Adrenal gland (tissue), 19 donors: ENCODE measurements at places on chromosomes 6 and 20. TPM values are rescaled to one million over a fixed set of nuclear protein-coding genes. Genes with fewer than 3 reads are reported as not detected.

The HTR1B gene
- not detected for total RNA-seq

The FILIP1 gene
- total RNA-seq, result 1.6 TPM

GRCh38 chr6:31042806-31043205, 32.5 kb downstream of the MUC22 start:
- DNase-seq, result peak; percentile 53

DNA sequence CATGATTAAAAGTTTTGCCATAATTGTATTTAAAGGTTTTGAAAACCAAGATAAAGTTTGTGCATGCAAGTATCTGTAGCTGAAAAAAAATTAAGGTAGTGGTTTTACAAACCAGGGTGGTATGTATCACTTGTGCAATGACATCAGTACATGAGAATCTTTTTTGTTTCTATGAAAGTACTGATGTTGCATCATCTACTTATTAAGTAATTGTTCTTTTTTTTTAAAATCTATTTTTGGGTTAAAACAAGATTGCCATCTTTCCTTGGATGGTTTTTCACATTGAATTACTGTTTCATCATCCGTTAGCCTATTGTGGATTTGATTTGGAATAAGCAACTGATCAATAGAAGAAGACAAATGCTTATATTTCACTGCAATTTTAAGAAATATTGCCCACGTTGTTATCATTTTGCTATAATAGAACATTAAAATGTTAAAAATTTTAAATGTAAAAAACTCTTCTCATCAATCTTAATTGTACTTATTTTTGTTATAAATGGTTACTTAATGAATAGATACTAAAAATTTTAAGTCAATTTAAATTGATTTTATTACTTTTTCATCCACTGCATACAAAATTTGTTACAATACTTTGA, 39.8 kb upstream of the TAGAP start:
- DNase-seq, result no peak
